Astrocyte of the cerebellum (primary cell): ENCODE measurements at places on chromosomes 2 and 18.

DNA sequence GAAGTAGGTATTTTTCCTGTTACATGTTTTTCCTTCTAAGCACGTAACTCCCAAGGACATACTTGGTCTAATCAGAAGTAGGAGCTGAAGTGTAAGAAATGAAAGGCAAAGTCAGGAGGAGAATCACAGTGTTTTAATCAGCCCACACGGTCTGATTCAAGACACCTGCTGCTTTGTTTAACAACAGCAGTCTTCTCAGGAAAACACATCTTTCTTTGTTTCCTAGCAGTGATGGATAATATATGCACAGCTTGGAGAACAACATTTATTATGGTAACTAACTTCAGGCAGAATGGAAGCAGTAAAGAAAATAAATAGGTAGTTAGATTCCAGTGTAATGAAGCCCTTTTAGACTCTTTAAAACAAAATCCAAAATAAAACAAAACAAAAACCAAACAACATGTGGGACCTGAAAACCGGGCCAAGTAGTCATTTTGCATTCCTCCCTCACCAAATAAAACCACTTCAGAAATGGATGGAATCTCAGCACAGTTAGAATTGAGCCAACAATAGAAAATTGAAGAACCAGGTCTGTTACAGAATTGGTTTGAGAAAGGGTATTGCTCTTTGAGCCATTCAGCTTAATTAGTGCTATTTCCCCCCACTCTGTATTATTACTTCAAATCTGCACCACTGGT lies 61.1 kb upstream of the UGP2 start:
- no peak for DNase-seq

- DNase-seq: no peak
These were observed 1257.0 kb upstream of the GYPC start for GRCh38 chr2:125398738-125399524.

GRCh38 chr2:233453111-233453915 lies 99.0 kb downstream of the DGKD start:
- no peak for DNase-seq

- no peak for DNase-seq
These were observed 24.0 kb downstream of the BUB1 start for GRCh38 chr2:110653861-110654260.

- no peak for DNase-seq
These were observed 83.3 kb downstream of the SP3 start for GRCh38 chr2:173881886-173882285.

GRCh38 chr2:29951576-29951975 lies 30.2 kb upstream of the ALK start:
- DNase-seq: no peak

- DNase-seq: no peak
These were observed 76.6 kb upstream of the UGP2 start for GRCh38 chr2:63765117-63765516.

DNA sequence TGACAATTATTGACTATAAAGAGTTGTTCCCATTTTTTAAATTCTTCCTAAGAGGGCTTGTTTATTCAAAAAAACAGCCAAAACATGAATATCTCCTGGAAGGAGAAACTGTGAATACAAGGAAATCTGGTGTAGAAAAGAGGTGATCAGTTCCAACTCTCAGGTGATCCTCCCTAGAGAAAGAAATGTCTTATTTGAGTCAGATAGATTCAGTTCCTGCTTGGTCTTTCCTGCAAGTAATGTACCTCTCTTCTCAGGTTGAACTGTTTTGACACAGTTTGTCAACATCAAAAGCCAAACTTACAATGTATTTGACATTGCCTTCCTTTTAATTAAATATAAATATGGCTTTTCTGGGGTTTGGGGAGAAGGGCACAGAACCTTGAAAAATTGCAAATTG lies 567.4 kb downstream of the ARHGAP15 start:
- DNase-seq: no peak

GRCh38 chr18:44770641-44771040 lies 90.0 kb downstream of the SETBP1 start:
- no peak for DNase-seq

DNA sequence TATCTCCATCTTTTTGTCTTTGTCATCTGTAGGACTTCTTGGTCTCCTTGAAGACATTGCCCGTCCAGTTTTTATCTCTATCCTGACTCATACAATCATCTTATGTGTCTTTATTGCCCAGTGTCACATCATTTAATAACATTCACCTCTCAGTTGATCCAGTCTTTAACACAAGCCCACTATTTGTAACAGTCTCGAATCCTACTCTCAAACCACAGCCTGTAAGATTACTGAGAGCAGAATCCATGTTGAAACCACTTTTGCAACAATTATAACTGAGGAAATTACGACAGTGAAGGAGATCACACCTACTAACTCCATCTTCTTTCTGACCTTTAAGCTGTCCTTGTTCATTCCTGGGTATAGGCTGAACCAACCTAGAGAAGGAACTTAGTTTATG lies 1206.0 kb upstream of the ZEB2 start:
- no peak for DNase-seq
